Vagina (tissue), 2 donors: ENCODE measurements at places on chromosomes 4 and X. TPM values are rescaled to one million over a fixed set of nuclear protein-coding genes. Genes with fewer than 3 reads are reported as not detected.

DNA sequence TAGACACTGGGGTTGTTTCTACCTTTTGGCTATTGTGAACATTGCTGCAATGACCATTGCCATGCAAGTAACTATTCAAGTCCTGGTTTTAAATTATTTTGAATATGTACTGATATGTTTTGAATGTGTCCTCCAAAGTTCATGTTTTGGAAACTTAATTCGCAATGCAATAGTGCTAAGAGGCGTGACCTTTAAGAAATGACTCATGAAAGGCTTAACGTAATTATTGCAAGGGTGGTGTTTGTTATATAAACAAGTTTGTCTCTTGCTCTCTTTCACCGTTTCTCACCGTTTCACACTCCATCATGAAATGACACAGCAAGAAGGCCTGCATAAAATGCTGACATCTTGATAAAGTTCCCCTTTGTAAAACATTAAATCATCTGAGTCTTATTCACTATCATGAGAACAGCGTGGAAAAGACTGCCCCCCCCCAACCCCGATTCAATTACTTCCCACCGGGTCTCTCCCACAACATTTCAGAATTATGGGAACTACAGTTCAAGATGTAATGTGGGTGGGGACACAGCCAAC is 506.9 kb upstream of the FAM47C start:
- DNase-seq: no peak

DNA sequence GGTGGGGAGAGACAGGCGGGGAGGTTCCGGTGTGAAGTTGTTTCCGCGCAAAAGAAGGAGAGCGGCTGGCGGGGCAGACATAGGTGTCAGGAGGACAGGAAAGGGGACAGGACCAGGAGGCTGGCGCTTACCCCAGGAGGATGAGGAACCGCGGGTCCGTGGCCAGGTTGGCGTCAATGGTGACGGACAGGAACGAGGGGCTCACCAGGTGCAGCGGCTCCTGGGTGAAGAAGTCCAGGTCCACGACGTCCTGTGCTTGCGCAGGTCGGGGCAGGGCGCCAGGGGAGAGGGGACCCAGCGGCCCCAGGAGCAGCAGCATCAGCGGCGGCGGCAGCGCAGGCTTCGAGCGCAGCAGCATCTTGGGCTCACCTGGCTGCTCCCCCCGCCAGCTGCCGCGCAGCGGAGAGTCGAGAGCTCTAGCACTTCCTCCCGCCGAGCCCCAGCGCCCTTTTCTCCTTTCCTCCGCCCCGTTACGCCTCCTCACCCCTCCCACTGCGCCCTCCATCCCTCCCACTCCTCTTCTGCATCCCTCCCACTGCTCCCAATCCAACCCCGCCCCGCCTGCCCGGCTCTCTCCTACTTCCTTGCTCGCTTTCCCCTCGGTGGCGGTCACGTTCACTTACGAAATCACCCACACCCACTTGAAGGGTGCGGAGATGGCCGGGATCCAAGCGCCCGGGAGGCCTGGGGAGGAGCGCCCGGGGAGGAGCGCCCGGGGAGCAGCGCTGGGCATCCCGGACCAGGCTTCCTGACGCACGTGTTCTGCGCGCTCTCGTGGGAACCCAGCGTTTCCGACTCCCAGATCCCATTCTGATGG is at the start of gene HPSE:
TSS of gene HPSE (minus strand) at position 424 of the 817 bp plus-strand sequence. CDS start at position 358, 66 bp downstream.
- DNase-seq: no peak

DNA sequence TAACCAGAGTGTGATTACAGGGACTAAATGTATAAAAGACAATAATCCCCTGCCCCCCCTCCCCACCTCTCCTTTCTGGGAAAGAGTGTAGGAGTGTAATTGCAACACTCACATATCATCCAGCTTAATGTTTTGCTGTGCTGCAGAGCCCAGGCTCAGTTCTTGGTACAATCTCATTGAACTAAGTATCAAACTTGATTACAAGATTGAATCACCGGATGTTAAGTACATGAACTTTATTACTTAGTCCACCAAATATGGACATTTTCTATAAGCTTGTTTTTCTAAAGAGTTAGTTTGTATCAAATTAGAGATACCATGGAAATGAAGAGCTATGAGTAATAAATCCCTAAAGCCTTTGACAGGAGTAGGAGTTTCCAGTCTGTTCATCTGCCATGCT is 559.1 kb downstream of the ZNF674 start:
- no peak for DNase-seq

Gene VCX3B
- total RNA-seq: not detected

Gene NHS
- 8.3 TPM for total RNA-seq

Gene OCIAD2
- total RNA-seq: 18.9 TPM
